Urinary bladder (tissue), 4 donors: ENCODE measurements at places on chromosomes 13 and 19. TPM values are rescaled to one million over a fixed set of nuclear protein-coding genes. Genes with fewer than 3 reads are reported as not detected.

TNFAIP8L1 gene
- polyA plus RNA-seq = 9.9 TPM

PLK5 gene
- 2.3 TPM for polyA plus RNA-seq

BST2 gene
- 103 TPM for polyA plus RNA-seq

ZSWIM9 gene
- polyA plus RNA-seq = 10.6 TPM

THSD1 gene
- 7.3 TPM for polyA plus RNA-seq
